NCI-H1092 treated with DMSO at 0.1 percent for 48 hours (cell line): ENCODE measurements at places on chromosomes 7 and 10.

DNA sequence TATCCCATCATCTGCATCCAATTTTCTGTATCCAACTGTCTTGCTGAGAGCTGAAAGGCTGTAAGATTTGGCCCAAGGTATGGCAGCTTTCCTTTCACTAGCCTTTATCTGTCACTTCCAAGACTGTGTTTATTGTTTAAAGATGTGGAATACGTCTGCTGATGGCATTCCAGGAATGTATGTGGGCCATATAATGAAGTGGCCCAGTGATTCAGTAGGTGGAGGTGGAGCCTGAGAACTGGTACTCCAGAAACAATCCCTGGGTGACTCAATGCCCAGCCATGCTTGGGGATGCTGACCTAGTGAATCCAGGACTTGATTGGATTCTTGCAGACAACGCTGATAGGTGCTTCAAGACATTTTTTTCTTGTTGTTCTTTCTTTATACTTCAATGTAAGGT is 13.5 kb downstream of the NEUROD6 start:
- no peak for DNase-seq

DNA sequence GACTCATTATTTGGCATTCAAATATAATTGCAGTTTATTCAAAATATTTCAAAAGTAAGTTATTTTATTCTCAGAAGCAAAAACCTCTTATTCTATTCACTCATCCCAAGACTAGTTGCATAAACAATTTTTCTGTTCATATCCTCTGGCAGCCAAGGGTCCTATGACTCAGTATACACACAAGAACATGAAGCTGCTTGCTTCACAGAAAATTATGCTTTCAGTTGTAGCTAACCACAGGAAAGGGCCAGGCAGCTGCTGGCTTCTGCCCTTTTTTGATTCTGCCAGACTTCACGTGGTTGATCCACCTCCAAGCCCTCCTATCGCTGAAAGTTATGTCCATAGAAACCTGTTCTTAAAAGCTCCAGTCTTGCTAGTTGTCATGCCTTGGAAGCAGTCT is 108.8 kb downstream of the ABCA13 start:
- DNase-seq, result no peak

- DNase-seq, result no peak
Measured at GRCh38 chr7:22588351-22588750, 88.4 kb upstream of the STEAP1B start.

GRCh38 chr7:3861386-3861785 is 560.3 kb downstream of the SDK1 start:
- DNase-seq, result no peak

DNA sequence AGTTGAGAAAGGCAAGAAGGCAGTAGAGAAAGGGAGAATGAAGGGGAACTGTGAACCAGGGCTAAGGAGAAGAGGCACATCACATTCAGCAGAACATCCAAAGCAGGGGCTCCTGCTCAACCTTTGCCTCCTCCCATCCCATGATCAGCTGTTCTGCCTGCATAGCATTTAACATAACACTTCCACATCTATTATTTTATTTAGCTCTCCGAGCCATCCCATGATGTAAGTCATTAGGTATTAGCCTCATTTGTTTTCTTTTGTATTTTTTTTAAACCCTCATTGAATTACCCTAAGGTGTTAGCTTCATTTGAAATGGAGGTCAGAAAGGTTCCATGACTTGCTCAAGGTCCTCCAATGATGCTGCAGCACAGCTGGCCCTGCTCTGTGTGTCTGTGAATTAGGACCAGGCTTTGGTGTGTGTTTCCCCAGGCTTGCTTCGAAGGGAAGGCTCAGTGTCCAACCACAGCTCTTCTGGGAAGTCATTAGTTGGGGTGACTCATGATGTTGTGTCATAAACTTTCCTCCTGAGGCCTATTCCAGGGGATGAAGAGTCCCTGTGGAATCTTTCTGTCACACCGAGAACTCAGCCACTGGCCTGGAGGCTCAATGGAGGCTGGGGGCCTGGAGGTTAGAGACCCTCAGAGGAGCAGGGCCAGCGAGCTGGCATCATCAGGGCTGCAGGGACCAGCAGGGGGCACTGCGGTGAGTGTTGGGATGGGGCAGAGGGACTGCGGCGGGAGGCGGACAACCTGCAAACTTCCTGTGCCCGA is 16.5 kb downstream of the NPFFR1 start:
- no peak for DNase-seq

GRCh38 chr7:73586911-73587310 is 8.5 kb upstream of the TBL2 start:
- no peak for DNase-seq

- DNase-seq, result peak; percentile 94
Measured at GRCh38 chr7:69430384-69431021, 167.8 kb upstream of the AUTS2 start.

GRCh38 chr10:103870516-103870915 is 15.1 kb upstream of the SH3PXD2A start:
- no peak for DNase-seq

DNA sequence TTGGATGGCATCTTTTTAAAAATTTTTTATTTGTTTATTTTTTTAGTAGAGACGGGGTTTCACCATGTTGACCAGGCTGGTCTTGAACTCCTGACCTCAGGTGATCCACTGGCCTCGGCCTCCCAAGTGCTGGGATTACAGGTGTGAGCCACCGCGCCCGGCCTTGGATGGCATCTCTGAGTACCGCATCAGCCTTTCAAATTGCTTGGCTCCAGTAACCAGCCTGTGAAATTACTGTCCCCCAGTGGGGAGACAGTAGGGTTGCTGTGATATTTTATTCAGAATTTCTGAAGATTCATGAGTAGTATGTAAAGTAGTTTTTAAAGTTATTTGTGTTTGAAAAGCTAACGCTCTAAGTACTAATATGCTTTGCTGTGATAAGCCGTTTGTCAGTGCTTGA is 1.2 kb downstream of the NUB1 start:
- DNase-seq, result no peak

- DNase-seq, result peak; percentile 38
Measured at GRCh38 chr10:110681023-110681681, 37.0 kb downstream of the RBM20 start.

GRCh38 chr7:7857143-7857583 is 111.4 kb upstream of the GLCCI1 start:
- DNase-seq, result no peak

- DNase-seq, result no peak
Measured at GRCh38 chr10:88890681-88891381, 10.8 kb downstream of the STAMBPL1 start.

DNA sequence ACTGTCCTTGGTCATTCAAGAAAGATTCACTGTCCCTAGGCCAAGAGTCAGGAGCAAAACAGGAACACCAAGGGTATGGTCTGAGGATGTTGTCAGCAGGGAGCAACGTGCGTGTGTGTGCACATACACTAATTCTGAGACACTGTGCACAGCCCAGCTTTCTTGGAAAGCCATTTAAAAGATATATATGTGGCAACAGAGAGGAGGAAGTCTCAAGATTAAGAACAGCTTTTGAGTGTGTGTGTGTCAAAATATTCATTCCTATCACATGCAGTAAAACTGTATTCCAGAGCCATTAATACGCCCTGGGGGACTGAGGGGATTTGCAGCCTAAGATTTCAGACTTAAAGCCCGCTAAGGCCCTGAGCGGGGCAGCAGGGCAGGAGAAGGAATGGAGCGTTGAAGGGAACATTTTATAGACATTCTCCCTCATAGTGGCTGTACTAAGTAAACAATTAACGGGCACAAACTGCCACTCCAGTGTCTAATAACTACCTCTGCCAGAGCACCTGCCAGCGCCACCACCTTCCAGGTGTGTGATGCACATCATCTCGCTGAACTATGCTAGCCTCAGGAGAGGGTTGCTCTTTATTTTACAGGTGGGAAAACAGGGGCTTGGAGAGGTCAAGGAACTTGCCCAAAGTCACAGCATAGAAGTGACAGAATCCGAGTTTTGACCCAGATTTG is 2.0 kb downstream of the NOD1 start:
- DNase-seq, result no peak

GRCh38 chr10:133094286-133094685 is 6.6 kb downstream of the ADGRA1 start:
- no peak for DNase-seq

GRCh38 chr10:113167702-113168101 is 217.7 kb downstream of the TCF7L2 start:
- no peak for DNase-seq

- no peak for DNase-seq
Measured at GRCh38 chr7:71486414-71486813, 354.5 kb downstream of the GALNT17 start.

GRCh38 chr10:82796510-82796909 is 921.5 kb downstream of the NRG3 start:
- DNase-seq, result no peak

DNA sequence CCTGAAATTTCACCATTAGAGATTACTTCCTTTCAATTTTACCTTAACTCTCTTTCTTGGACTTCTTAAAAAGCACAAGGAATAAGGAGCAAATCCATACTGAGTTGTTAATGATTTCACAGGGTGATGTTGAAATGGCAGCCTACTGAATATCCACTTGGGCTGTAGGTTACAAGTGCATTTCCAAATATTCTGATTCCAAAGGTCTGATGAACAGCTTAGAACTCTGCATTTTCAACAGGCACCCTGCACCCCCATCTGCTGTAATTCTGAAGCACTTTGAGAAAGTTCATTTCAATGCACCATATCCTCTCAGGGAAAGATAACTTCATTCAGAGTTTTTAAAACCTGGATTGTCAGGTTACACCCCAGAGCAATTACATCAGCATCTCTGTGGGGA is 368.4 kb downstream of the KCNMA1 start:
- DNase-seq, result no peak

- no peak for DNase-seq
Measured at GRCh38 chr7:47617131-47617530, 35.2 kb upstream of the TNS3 start.
